ENCODE measurements at places on chromosomes 16 and 17.

DNA sequence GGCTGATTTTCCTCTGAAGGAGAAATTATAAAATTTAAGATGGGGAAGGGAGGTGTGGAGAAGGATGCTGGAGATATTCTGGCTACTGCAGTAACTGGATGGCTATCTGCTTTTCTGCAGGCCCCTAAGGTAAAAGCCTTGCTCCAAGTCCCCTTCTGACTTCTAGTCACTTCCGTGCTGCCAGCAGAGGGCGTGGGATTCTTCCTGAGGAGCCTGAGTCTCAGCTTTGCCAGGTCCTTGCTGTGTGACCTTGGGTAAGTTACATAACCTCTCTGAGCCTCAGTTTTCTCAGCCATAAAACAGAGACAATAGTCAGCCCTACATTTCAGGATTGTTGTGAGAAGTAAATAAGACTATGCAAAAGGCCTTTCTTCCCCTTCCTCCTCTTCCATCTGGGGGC is 24.3 kb upstream of the TMEM220 start:
- DNase-seq: no peak

DNA sequence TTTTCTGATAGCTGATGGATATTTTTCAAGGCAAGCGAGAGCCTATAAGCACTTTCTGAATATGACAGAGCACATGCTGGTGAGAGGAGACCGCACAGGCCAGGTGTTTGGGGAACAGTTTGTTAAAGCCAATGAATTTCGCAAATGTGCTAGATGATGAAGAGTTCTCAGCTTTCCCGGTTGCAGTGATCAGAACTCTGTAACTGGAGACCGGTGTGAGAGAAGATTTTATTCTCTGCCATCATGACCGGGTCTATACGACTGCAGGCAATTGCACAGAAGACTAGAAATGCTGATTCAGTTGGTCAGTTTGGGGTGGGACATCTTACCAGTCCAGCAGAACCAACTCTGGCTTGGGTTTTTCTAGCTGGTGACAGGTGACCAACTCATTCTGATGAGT is 25.4 kb downstream of the SMTNL2 start:
- no peak for DNase-seq

- DNase-seq: no peak
Measured at GRCh38 chr16:67430977-67431774, at the start of gene HSD11B2. TSS of gene HSD11B2 (plus strand) at chr16:67431121. CDS start at chr16:67431249, 128 bp downstream.

GRCh38 chr16:79612207-79612606 is 11.7 kb upstream of the MAF start:
- DNase-seq: no peak

DNA sequence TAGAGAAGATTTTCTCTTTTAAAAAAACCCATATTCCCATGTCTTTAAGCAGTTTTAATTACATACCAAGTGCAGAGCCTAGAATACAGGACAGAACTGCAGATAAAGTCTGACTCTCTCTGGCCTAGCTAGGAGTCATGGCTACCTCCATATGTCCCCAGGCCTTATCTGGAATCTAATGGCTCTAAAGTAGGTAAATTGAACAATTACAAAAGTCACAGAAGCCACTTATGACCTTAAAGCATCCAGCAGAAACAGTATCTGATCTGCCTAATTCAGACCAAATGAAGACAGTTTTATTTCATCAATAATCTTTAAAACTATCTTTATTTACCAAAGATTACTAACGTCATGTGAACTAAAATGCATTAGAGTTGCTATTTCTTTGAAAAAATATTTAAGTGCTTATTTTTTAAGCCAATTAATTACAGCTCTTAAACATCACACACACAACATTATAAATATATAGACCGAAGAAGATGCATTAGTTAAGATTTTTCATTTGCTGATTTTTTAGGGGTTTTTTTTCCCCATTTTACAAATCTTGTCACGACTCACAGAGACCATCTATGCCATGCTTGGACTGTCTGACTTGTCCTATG is 28.7 kb downstream of the PMM2 start:
- no peak for DNase-seq

GRCh38 chr17:38600416-38600815 is 5.3 kb downstream of the SRCIN1 start:
- no peak for DNase-seq

- DNase-seq: no peak
Measured at GRCh38 chr17:67476787-67477335, 99.8 kb downstream of the PITPNC1 start.

- no peak for DNase-seq
Measured at GRCh38 chr17:4733073-4733531, 1.9 kb downstream of the MED11 start.

DNA sequence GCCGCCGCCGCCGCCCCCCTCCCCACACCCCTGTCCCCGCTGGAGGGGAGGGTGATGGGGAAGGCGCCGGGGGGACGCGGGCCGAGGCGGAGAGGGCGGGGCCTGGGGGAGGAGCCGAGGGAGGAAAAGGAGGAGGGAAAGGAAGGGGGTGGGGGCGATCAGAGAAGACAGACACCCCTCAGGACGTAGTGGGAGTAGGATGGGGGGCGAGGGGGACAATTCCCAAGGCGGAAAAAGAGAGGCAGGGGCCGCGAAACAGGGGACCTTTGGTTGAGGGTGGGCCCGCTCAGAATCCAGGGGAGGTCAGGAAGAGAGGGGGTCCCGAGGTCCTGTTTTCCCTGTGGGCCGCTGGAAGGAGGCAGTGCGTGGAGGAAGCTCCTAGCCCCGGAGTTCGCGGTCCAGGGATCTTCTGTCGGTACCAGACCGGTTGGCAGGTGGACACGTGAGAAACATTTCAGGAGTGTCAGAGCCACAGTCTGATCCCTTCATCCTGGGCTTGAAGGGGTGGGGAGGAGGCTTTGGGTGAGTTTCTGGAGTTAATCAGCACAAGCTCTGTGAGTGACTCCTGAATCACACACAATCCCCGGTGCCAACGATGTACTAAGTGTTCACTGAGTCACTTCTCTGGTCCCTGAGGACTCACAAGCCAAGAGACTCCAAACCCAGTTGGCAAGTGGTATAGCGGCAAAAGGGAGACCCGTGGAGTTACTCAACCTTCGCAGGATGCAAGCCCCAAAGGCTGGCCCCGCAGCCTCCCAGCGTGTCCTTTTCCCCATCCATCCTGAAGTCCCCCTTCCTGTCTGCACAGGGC is at the start of gene XYLT1:
XYLT1 (minus strand) TSS at position 53 of the 811 bp plus-strand sequence. CDS start 164 bp downstream, outside the sequence.
- peak; percentile 58 for DNase-seq

GRCh38 chr17:4796552-4796920 is 572 bp downstream of the PSMB6 start:
- DNase-seq: no peak

GRCh38 chr17:48894886-48895285 is 2.3 kb downstream of the ATP5MC1 start:
- no peak for DNase-seq
